ENCODE measurements at places on chromosomes 12 and 14.
A peak's percentile ranks its signal among the peaks of the same experiment; 100 is the strongest.

DNA sequence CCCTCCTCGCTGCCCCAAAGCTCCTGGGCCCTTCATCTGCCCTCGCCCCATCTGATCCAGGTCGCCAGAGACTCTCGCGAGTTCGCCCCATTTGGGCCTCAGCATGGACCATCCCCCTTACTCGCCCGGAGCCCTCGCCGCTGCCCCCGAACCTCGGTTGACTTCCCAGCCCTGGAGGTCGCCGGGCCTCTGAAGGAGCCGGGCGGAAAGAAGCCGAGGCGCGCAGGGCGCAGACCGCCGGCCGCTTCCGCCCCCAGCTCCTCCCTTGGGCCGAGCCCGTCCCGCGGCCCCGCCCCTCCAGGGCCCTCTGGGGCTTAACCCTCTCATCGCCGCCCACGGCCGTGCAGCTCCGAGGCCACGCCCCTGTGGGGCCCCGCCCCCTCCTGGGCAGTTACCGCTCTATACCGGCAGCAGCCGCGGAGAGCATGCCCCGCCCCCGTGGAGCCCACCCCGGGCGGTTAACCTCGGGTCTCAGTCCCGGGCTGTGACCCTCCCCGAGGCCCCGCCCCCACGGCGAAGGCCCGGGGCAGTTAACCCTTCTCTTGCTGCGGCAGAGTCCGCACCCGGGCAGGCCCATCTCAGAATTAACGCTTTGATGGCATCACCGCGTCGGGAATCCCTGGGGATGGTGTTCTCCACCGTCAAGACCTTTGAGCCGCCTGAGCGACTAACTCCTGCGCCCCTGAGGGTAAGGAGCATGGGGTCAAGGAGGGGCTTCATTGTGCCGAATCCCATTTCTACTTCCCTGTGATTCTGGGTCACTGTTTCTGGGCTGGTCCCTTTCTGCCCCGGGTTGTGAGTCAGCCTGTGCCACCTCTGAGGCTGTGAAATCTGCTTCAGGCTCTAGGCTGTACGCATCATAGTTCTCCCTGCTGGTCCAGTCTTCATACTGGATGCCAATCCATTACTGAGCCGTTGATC lies at the start of gene SPSB2:
TSS of gene SPSB2 (minus strand) at position 210 of the 921 bp plus-strand sequence. CDS start 402 bp downstream, outside the sequence.
- DNase-seq, result peak; percentile 97

- DNase-seq, result no peak
Measured at GRCh38 chr14:86088156-86088555, 558.2 kb downstream of the FLRT2 start.

GRCh38 chr12:19036673-19037357 lies 92.7 kb upstream of the PLEKHA5 start:
- DNase-seq, result no peak

DNA sequence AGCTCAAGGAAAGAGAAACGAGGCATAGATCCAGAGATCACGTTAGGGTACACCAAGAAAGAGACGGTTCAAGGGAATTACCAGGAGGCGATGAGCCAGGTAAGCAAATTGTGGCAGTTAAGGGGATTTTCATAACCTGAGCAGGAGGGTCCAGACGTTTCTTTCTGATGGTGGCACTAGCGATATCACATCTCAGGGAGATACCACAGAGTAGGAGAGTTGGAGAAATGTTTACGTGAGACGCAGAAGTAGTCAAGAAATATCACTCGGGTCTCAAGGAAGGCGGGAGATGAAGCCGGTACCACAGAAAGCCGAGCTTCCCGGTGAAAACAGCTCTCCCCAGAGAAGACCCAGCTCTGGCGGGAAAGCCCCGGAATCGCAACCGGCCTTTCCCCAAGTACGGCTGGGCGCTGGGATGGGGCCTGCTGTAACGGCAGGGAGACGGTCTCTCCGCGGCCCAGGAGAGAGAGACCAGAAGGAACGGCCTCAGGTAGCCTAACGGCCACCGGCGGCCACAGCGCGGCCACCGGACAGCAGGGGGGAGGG lies 485 bp downstream of the SENP1 start:
- no peak for DNase-seq

DNA sequence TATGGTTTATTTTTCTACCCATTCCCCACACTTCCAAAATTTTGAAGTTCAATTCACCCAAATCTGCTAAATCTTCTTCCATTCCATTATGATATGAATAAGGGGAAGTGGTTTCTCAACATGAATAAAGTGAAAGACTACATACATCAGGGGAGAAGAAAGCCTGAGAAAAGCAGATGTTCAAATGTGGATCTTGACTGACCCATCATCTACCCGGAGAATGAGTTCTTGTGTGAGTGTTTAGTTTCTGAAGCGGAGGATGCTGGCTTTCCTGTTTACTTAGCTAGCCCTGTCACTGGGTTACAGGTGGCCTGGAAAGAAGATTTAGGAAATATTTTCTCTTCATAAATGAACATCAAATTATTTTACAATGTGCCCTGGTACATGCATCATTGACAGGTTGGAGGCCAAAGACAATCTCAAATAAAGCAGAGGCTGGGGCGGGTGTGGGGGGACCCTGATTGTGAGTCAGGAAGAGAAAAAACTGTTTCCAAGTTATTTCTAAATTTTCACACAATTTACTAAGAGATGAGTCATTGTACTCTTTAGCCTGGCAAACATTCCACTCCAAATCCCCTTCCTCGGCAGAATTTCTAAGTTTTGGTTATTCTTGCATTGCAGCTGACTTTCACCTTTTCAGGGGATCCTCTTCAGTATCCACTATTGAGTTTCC lies 135.6 kb downstream of the SLC25A21 start:
- DNase-seq, result no peak

DNA sequence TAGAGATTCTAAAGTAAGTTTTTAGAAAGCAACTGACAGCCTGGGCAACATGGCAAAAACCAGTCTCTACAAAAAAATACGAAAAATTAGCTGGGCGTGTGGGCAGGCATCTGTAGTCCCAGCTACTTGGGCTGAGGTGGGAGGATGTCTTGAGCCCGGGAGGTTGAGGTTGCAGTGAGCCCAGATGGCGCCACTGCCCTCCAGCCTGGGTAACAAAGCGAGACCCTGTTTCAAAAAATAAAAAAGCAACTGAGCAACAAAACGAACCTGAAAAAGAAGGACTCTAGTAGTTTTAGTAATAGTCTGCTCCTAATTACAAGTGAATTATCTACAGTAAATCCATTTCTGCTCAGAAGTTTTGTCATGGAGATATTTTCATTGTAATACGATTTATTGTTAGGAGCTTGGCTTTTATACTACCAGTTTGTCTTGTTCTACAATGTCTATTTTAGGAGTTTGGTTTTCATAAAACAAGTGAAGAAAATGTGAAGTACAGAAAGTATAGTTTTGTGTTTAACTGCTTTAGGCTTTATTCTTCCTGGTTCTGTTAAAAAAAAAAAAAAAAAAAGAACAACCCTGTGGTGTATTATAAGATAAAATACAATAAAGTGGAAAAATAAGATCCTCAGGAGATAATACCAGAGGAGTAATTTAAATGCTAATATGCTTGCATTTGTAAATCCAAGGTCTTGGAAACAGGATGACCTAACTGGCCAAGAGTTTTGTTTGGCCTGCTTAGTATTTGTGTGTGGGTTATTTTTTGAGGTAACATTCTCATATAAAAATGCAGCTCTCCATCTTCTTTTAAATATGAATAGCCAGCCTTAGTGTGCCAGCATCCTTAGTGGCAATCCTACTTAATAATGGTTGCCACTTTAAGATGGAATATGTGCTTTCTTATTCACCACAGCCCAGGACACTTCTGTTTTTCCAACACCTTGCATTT lies 2.8 kb downstream of the TMX1 start:
- DNase-seq, result no peak

DNA sequence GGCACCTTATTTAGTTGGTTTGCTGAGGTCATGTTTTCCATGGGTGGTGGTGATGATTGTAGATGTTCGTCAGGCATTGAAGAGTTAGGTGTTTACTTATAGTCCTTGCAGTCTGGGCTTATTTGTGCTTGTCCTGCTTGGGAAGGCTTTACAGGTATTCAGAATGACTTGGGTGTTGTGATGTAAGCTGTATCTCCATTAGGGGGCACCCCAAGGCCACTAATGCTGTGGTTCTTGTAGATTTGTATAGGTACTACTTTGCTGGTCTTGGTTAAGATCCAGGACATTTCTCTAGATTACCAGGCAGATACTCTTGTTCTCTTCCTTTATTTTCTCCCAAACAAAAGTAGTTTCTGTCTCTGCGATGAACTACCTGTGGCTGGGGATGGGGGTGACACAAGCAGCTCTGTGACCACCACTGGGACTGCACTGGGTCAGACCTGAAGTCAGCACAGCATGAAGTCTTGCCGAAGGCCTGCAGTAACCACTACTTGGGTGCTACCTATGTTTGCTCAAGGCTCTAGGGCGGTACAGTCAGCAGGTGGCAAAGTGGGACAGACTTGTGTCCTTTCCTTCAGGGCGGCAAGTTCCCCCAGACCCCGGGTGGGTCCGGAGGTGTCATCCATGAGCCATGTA lies 35.8 kb upstream of the FBXO33 start:
- DNase-seq, result no peak

GRCh38 chr14:61568572-61569011 lies 126.7 kb upstream of the HIF1A start:
- no peak for DNase-seq

DNA sequence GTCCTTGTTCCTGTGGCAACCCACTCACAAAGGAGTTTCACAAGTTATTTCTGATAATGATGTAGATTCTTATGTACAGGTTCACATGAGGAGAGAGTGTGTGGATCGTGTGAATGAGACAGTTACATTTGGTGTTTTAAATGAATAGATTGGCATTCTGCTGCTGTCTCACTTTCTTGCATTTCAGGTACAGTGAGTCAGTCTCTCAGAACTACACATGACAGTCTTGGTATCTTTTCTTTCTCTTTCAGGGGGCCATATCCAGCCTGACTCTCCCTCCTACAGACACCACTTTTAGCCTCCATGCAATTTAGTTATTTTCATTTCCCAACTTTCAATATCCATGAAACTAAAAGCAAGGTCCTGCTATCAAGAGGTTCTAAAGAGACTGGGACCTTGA lies 19.9 kb upstream of the TMTC2 start:
- no peak for DNase-seq

DNA sequence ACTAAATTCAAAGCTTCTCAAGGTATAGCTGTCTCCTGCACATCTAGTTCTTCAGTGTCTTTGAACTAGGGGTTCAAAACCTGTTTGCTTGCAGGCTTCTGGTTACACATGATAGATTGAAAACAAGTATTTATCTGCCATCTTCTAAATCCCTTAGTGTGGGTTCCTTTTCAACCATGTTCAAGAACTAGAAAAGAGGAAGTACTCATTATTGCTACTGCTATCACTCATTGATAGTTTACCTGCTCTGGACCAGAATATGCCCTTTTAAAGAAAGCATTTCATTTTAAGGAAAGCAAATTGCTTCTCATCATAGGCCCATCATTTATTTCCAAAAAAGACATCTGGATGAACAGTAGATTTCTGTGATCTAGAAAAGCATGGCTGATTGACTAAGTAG lies 37.1 kb upstream of the VSX2 start:
- DNase-seq, result no peak

DNA sequence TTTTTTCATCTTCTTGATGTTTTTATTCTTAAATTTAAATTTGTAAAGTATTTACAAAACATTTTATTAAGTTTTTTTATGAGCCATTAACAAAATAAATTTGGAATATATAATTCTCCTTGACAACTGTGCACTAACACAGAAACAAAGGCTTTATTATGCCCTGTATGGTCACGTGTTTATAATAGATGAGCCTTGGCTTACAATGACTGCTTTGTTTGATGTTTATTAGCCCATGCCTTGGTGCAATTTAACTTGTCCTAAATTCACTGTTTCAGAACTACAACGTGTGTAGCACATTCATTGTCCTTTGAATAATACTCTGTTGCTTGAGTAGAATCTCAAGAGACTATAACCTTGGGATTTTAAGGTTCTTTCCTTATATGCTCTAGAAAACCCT lies 59.8 kb downstream of the CNTN1 start:
- DNase-seq, result no peak

GRCh38 chr12:6830999-6831398 lies 2.8 kb downstream of the P3H3 start:
- no peak for DNase-seq

All from left hindlimb (tissue), 1 donor.